Fibroblast of skin of back (primary cell): ENCODE measurements at places on chromosomes 5 and 9.

DNA sequence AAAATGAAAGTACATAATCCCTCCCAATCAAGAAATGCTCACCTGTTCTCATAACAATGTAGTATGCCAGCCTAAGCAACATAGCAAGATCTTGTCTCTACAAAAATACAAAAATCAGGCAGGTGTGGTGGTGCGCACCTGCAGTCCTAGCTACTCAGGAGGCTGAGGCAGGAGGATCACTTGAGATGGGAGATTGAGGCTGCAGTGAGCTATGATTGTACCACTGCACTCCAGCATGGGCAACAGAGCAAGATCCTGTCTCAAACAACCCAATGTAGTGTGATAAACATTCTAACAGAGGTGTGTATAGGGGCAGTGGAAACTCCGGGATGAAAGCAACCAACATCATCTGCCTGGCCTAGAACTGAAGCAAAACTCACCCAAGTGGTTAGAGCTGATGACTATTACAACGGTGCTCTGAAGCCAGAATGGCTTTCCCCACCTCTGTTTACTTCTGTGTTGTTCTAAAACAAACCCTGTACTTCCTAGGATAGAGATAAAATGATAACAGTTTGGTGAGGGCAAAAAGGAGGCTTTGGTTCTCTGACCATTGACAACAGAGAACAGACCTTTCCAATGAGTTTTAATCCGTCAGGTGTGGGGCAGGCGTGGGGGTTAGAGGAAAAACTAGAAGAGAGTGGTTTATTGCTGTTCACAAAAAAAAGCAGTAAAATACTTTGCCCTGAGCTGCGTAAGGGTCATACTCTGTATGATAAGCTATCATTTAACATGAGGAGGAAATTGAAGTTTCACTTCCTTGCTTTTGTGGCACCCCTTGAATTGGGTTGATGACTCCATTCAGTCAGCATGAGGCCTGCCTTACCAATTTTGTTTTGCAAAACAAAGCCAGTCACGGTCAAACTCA lies 18.9 kb downstream of the WNT8A start:
- no peak for DNase-seq

DNA sequence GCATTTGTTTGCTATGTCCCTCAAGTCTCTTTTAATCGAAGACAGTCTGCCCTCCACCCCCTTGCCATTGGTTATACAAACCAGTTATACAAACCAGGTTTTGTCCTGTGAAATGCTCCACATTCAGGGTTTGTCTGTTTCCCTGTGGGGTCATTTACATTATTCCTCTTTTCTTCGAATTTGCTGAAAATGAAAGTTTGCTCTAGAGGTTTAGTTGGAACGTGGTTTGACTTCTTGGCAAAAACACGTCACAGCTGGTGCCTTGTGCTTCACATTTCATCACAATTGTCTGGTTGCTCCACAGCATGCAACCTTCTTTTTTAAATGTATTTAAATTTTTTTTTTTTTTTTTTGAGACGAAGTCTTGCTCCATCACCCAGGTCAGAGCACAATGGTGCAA lies 4.2 kb upstream of the HAVCR2 start:
- DNase-seq, result no peak

GRCh38 chr5:96780626-96781025 lies 27.1 kb downstream of the ERAP1 start:
- DNase-seq, result peak; percentile 30

DNA sequence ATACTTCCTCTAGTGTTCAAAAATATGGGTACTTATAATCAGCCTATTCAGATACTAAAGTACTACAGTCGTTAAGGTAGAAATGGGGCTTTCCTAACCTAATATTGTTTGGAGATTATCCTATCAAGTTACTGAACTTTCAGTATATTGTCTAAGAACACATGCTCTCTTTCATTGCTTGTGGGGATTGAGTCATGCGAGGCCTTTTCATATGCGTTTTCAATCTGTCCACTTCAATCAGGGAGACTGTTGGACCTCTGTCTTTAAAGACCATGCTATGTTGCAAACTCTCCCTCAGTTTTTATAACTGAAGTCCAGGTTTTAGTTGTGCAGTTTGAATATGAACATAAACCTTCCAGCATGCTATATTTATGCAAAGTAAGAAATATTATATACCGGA lies 15.0 kb downstream of the PRR16 start:
- DNase-seq, result peak; percentile 15

DNA sequence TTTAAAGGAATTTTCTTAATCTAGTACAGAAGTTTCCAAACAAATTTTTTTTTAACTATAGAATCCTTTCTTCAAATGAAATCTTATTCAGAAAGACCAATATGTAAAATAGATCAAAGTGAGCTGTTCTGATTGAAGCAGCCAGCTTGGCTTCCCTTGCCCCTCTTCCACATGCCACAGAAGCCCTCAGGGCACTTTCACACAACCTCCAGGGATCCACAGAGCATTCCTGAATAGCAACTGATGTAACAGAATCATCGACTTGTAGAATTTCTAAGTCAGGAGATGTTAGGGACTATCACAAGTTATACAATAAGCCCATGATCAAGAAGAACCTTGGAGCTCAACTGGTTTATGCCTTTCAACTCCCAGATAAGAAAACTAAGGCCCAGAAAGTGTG lies 427.8 kb upstream of the C9orf72 start:
- DNase-seq, result no peak

- peak; percentile 69 for DNase-seq
These were observed 28.8 kb upstream of the MGAT1 start for GRCh38 chr5:180831139-180832093.

DNA sequence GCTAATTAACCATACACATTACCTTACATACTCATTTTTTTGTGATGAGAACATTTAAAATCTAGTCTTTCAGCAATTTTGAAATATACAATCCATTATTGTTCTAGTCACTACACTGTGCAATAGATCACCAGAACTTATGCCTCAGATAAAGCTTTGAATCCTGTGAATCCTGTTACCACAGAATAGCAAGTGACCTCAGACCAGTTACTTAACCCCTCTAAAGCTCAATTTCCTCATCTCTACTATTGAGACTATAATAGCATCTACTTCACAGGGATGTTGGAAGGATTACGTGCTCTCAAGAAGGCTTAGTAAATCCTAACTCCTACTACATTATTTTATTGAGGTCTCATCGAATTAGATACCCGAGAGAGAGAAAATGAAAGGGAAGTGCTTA lies 60.2 kb upstream of the PIP5K1B start:
- no peak for DNase-seq

DNA sequence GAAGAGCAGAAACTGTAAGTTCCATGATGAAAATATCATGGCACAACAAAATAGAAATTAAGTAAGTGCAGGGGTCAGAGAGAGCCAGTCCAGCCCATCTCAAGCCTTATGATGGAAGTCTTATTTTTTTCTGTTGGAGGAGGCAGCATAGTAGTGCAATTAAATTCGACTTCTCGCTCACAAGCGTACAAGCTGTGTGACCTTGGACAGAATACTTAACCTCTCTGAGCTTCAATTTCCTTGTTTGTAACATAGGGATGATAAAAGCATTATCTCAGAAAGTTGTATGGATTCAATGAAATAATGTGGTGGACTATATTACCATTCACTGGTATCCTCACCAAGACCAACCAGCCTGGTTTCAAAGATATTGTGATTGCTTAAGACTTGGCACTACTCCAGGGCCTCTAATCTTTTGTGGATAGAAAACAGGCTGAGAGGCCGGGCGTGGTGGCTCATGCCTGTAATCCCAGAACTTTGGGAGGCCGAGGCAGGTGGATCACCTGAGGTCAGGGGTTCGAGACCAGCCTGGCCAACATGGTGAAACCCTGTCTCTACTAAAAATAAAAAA lies 26.8 kb upstream of the MVB12B start:
- DNase-seq, result no peak

- peak; percentile 2 for DNase-seq
These were observed 649 bp downstream of the AP3B1 start for GRCh38 chr5:78293851-78294247.

DNA sequence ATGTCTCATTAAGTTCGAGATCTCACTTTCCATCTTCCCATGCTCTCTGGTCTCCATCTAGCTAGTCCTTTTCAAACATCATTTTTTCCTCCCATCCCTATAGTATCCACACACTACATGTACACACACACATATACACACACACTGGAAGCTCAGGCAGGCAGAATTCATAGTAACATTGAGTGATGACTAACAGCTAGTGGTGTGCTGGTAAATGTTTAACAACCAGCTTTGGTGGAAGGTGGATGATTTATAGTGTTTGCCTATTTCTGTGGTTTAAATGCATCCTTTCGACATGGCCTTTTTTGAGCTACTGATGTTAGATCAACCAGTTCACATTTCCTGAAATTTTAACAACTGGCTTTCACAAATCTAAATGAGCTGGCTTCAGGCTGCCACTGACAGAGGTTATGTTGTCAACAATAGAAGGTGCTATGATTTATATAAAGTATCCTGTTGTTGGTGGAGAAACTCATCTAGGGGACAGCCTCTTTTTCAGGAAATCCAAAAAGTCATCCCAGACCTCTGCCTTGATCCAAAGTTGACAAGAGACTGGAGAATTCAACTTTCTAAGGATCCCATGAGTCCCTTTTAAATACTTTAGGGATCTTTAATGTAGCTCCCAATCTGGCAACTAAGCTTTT lies 117.8 kb downstream of the CCDC192 start:
- DNase-seq, result peak; percentile 54

DNA sequence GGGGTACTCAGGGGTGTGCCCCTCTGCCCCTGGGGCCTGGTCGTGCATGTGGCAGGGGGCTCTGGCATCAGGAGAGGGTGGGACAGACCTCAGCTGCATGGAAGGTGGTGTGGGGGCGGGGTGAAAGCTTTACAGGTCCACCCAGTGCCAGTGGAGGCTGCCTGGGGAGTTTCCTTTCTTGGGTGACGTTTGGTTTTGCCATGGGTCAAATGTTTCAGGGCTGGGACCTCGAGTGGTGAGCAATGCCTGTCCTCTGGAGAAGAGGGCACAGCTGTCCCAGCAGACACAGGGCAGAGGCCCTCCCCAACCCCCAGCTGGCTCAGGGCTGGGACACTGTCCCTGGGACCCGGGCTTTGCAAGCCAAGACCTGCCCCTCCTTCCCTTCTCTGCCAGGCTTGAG lies 3.6 kb downstream of the RXRA start:
- DNase-seq, result no peak

GRCh38 chr9:129888293-129889121 lies 53.2 kb downstream of the USP20 start:
- no peak for DNase-seq

DNA sequence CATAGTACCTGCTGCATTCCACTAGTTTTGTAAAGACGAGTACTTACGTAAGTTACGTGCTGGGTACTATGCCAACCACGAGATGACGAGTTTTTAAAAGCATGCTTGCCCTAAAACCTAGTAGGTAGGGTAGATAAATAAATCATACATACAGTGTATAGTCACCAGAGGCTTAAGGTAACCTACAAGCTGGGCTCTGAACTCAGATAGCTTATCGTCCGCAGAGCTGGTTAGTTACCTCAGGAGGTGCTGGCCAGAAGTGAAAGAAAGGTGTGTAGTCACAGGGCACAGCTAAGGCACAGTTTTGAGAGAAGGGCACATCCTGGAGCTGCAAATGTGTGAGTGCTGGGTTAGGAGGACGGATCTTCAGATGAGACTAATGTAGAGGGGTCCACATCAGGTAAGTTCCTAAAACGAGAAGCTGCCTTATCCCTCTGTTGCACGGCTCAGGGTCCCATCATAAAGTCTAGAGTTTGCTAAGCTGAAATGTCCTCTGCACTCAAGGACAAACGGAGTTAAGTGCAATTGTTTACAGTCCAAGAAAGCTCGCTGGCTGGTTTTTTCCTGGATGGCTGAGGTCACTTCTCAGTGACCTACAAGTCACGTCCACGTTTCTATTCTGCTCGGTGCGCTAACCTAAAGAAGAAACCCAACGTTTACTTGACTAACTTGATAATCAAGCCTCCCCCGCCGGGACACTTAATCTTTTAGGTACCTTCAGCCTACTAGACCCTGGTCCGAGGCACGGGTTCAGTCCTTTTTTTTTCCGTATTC lies 1.1 kb upstream of the SNX24 start:
- DNase-seq, result no peak

- DNase-seq, result peak; percentile 4
These were observed 169.1 kb downstream of the CAAP1 start for GRCh38 chr9:26723486-26723885.

DNA sequence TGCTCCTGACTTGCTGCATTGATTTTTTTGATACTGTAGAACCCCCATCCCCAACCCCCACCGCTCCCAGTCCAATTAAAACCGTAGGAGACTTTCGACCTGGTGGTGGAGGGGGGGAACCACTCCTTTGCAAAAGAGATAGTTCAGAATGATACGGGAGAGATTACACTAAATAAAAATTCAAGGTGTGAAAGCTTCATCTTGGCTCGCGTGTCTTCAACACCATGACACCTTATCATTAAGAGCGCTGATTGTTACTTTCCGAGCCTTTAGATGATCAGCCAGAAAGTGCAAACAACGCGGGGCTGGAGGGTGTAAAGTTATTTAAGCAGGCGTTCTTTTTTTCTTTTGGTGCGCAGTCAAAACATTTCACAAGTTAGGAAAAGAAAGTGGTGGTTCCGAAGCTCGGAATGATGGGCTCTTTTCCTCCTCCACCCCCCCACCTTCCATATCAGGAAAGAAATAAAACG lies 1.3 kb upstream of the ZNF462 start:
- no peak for DNase-seq

- no peak for DNase-seq
These were observed 28.9 kb downstream of the YIPF5 start for GRCh38 chr5:144141585-144141984.

DNA sequence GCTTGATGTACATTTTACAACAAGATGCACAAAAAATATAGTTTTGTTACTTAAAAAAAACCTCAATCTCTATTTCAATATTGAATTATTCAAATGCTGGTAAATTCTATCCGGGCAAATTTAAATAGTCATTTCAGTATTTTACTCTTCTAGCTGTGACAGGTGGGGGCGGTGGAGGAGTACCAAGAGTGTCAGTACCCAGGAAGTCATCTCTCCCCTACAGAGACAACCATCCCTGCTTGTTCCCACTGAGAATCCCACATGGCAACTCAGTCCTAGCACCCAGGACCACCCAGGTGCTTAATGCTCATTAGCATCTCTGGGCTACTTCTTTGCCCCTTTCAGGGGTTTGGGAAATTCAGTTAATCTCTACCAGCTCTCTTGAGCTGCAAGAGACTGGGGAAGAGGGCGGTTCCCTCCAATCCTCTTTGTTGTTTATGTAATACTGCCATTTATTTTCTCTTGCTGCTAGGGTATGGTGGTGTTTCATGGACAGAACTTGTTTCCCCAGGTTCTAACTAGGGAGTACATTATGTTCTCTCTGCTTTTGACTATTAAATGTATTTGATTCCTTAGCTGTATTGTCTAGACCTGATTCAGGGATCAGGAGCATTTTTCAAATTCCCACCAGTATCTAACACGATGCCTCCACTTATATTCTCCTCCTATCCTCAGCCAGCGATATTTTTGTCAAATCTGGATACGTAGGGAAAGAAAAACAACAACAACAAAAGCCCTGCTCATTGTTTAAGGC lies 122.5 kb downstream of the CDH18 start:
- no peak for DNase-seq

GRCh38 chr5:78600687-78601414 lies 47.7 kb downstream of the LHFPL2 start:
- peak; percentile 85 for DNase-seq

DNA sequence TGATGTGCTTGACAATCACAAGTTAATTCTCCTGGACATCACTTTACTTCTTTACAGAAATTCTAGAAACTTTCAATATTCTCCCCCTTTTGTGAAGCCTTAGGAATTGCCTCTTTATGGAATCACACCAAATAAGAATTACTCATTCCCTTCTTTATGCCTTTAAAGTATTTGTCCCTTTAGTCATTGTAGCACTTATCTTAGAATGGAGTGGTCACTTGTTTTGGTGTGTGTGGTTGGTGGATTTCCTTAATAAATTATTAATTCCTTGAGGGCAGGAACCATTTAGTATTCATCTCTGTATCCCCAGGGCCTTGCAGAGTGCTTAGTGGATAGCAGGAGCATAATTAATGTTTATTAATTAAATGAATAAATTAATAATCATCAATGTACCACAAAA lies 307.0 kb downstream of the ARRDC3 start:
- DNase-seq, result peak; percentile 50
